HFFc6 (cell line): ENCODE measurements at places on chromosomes 7 and 10.

GRCh38 chr10:47029181-47030009, 118.2 kb downstream of the PTPN20 start:
- no peak for DNase-seq

DNA sequence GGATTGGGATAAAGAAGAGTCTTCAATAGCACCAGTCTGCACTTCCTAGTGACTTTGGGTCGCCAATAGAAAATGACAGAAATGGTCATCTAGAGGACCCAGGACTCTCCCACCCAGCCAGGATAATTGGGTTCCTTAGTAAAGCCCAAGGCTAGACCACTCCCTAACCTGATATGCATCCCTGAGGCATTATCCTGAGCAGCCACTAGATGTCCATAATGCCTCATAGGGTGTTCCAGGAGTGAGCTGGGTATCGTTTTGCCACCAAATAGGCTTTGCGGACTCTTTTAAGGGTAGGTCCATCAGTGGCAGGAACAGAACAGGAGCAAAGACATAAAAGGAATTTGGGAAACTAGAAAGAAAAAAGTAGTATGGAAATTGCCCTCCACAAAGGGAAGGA, 4.5 kb upstream of the LRRC4 start:
- DNase-seq: no peak

GRCh38 chr10:74852381-74852780, 26.0 kb downstream of the KAT6B start:
- no peak for DNase-seq

- DNase-seq: no peak
Observed at GRCh38 chr7:2225336-2225735, 7.4 kb downstream of the MAD1L1 start.

GRCh38 chr7:97871659-97872024, 566 bp downstream of the ASNS start:
- peak; percentile 3 for DNase-seq

DNA sequence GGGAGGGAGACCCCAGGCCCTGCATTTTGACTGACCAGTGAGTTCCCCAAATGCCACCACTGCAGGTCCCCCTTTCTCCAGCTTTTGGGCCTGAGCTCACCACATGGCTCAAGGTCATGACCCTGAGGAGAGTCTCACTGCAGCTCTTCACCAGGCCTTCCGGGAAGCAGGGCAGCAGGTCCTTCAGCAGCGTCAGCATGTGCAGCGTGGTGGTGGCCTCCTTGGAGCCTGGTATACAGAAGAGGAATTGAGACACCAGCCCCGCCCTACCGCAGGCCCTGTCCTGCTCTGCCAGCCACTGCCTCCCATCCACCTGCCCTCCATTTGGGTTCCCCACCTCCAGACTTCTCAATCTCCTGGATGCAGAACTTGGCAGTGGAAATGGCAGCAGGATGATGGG, 13.0 kb downstream of the RRP12 start:
- no peak for DNase-seq

GRCh38 chr10:1978584-1978983, 241.3 kb upstream of the ADARB2 start:
- no peak for DNase-seq

DNA sequence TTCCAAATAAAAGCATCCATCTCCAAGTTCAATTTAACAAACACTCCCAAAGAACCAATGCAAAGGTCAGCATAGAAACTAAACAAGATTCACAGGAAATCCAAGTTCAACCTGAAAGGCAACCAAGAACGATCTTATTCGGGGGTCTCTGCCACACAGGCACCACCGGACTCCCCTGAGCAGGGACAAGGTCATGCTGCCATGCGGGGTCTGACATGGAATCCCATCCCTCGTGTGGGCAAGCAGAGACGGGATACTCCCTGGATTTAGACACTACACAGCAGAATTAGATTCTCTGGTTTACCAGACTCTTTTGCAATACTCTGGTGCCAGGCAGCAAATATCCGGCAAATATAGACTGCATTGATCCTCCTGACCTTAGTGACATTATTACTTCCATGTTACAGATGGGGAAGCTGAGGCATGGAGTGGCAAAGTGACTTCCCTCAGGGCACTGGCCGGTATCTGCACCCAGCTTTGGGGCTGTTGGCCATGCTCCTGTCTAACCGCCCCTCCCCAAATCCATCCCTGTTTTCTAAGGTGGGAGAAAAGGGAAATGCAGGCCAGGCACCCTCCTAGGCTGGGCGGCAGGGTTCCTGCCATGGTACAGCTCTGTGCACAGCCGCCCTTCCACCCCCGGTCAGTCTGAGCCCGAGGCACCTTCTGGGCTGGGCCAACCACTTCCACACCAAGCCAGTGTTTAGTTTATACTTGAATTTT, 111.8 kb downstream of the VIPR2 start:
- no peak for DNase-seq

DNA sequence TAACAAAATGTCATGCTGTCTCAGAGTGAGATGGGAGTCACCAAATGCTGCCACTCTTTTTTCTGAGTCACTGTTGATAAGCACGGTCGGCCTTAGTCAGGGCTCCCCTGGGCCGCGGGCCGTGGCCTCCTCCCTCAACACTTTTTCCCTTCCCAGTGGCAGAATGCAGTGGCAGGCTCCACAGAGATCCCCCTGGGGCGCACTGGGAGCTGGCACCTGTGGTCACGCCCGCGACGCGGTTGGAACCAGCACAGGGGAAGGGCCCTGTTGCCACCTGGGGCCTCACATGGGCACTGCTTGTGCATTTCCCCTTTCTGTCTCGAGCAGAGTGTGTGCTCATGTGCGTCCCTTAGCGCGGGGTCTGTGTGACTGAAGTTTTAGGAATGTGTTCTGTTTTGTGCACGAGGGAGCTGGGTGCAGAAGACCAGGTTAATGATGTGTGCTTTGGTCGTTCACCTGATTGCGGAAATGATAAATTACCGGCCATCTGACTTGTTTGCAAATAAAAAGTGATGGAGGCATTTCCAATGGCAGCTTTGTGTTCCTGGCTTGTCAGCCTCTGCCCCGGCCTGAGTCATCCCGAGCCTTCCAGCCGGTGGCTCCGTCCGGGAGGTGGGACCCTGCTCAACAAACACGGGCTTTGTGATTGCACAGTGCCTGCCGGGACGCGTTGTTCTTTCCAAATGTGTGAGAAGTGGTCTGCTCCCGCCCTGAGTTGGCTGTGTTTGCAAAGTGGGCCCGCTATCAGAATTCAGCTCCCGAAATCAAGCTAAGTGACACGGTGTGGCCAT, 100.7 kb downstream of the NKX6-2 start:
- DNase-seq: no peak

GRCh38 chr7:40531956-40532355, 397.2 kb downstream of the SUGCT start:
- no peak for DNase-seq

- DNase-seq: no peak
Observed at GRCh38 chr7:117219485-117219884, 103.4 kb downstream of the WNT2 start.

- no peak for DNase-seq
Observed at GRCh38 chr7:112084520-112084971, 121.7 kb downstream of the DOCK4 start.

DNA sequence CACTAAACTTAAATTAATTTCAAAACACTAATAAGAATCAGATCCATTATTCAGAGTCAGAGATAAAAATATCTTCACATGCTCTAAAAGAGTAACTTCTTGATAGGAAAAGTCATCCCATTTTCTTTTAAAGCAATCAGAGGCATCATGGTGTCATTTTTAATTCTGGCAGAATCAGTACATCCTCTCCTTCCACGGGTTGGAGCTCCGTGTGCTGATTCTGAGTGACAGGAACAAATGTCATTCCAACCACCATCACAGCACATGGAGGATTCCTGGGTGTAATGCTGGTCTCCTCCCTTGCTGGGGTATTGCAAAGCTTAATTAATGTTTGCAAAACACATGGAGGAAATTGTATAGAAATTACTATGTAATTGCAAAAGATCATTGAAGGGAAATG, 114.5 kb upstream of the IMMP2L start:
- DNase-seq: no peak

GRCh38 chr7:22663721-22664120, 63.3 kb upstream of the IL6 start:
- DNase-seq: no peak

DNA sequence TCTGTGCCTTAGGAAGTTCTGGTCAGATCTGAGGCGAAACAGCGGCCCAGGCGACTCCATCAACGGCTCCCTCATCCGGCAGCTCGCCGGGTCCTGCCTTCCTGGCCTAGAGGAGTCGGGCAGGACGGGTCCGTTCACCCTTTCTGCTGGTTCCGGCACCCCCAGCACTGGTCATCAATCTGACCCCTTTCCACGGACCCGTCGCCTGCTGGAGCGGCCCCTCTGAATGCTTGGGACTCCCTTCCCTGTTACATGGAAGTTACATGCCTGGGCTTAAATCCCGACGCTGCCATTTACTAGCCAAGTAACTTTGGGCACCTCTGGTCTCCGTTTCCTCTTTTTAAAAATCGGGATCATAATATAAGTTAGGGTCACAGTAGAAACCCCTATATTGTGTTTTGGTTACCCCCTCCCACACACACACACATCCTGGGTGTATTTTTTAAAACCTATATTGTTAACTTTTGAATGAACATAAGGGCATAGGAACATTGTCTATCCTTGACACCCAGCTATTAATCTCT, 607 bp upstream of the GGCT start:
- DNase-seq: no peak

DNA sequence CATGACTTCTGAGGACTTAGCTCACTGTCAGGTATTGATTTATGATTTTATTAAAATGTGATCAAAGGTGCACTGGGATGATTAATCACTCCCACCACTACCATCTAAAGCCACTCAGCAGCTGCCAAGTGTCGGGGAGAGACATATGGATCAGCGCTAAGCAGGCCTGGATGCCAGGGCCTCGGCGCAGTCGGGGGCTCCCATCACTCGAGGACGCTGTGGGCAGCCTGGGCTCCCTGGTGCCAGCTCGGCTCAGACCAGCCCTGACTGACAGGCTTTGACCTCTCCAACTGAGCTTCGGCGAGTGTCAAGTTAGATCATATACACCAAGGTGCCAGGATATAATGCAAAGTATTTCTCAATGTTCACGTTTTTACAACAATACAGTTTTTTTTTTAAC, 267.7 kb downstream of the ACTR3B start:
- no peak for DNase-seq

DNA sequence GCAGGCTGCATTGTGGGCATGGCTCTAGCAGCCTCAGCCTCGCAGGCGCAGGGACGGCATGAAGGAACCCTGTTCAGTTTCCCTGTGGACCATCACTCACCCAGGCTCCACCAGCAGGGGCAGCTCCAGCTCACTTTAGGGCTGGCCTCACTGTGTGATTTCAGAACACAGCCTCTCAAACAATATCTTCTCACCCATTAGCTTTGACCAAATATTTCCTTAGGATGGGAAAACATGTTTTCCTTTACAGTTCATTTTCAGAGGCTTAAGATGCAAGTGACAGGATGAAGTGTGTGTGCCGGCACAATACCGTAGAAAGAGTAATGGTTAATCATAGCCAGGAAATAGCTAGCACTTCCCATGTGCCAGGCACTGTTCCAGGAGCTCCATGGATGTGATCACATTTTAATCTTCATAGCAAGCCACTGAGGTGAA, 58.2 kb downstream of the LANCL2 start:
- peak; percentile 57 for DNase-seq

GRCh38 chr10:18689498-18689897, 30.3 kb downstream of the ARL5B start:
- DNase-seq: peak; percentile 39

GRCh38 chr10:102485093-102485784, 17.3 kb downstream of the ACTR1A start:
- DNase-seq: no peak

DNA sequence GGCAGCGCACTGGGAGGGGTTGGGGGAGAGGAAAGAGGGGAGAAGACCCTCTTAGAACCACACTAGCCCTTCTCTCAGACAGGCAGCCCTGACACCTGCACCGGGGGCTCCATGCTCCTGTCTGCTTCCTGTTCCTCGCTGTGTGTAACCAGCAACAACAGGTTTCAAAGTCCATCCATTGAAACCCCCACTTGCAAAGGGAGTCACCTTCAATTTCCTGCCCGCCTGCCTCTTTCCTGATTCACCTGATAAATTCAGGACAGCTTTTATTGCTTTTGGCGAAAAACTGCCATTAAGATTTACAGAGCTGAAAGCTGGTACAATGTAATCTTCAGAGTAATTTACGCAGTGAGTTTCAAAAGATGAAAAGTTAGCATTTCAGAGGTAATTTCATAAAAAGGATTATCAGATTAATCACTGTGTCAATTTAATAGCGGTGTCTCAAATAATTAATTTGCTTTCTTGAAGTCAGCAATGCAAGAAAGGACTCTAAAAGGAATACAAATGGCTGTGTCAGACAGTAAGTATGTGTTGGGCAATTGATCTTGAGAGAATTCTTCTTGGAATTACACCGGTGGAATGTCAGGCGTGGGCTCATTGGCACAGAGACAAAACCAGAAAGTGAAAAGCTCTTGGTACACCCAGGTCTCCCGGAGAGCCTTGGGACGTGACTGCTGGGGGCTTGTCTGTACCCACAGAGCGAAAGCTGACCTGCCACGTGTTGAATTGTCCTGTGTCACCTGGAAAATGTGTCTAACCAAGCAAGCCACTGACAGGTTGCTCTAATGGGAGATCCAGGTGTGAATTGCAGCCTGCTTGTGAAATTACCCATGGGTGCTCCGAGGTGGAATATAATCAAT, 60.7 kb downstream of the TMEM209 start:
- peak; percentile 43 for DNase-seq

- DNase-seq: no peak
Observed at GRCh38 chr10:47101807-47102206, 190.6 kb downstream of the PTPN20 start.

GRCh38 chr7:101466871-101467270, 104.2 kb downstream of the COL26A1 start:
- DNase-seq: no peak

GRCh38 chr7:18041191-18041590, 13.5 kb upstream of the PRPS1L1 start:
- no peak for DNase-seq

- DNase-seq: no peak
Observed at GRCh38 chr7:45104844-45105587, 6.5 kb downstream of the TBRG4 start.
